ENCODE measurements at places on chromosomes 12 and 14.

- no peak for DNase-seq
Measured at GRCh38 chr12:127558361-127558760, 708.6 kb upstream of the TMEM132C start.

GRCh38 chr12:51898506-51898905 is 8.8 kb upstream of the ACVRL1 start:
- DNase-seq, result no peak

DNA sequence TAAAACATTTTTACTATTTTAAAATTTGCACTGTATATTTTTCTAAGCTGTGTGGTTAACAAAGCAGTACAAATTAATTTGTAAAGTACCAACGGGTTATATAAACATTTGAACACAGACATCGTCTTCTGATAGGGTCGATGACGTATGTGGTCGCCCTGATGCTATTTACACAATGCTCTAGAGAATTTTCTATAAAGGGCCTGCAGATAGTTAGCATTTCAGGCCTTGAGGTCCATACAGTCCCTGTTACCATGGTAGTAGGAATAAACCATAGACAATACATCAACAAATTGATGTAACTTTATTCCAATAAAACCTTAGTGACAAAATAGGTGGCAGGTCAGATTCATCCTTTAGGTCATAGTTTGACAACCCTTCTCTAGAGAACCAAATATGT is 25.7 kb upstream of the PDZRN4 start:
- DNase-seq, result no peak

GRCh38 chr14:102629808-102630350 is 37.4 kb downstream of the RCOR1 start:
- peak; percentile 20 for DNase-seq

DNA sequence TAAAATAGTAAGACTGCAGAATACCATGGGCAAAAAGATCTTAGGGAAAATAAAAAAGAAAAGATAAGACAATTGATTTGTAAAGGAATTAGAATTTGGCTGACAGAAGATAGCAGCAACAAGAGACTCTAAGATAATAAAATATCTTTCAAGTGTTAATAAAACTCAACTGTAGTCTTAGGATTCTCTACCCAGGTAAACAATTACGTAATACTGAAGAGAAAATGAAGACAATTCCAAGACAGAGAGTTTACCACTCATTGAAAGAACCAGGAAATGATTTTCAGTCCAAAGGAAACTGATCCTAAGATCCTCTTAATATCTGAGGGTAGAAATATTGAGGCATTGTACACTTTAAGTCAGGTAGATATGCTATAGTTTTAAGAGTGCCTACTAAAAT is 321.1 kb downstream of the CEP128 start:
- no peak for DNase-seq

DNA sequence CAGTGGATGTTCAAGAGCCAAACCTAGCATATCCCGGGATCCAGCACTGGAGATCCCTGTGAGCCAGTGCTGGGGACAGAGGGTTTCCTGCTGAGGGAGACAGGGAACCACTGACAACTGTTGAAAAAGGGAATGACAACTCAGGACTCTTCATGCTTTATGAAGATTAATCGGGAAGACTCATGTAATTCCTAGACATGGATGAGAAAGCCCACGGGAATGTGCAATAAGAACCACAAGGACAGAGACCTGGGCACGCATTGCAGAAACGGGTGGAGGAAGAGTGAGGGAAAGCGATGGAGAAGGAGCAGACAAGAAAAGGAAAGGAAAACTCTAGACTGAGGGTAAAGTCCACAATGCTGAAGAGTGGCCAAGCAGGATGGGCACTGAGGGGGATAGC is 296.0 kb downstream of the PCNX1 start:
- no peak for DNase-seq

DNA sequence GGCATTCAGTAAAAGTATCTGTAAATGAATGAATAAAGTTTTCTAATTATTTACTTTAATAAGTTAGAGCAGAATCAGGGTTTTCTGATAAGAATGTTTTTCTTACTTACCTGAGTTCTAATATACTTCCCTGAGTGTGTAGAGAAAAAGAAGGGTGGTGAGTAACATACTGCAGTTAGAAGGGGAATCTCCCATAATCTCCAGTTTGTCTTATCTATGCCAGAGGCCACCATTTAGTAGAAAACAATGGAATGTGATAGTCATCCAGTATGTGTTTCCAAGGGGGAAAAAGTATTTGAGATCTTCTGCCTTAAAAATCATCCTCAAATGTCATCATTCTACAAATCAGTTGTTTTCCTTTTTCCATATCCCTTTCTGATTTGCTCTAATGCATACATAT is 56.5 kb upstream of the PAWR start:
- no peak for DNase-seq

GRCh38 chr12:132765361-132765760 is 3.7 kb upstream of the ANKLE2 start:
- DNase-seq, result no peak

All from aorta (tissue), 5 donors.